ENCODE measurements at places on chromosomes 12 and 14. TPM values are rescaled to one million over a fixed set of nuclear protein-coding genes. Genes with fewer than 3 reads are reported as not detected.
A peak's percentile ranks its signal among the peaks of the same experiment; 100 is the strongest.

Gene KLRG1
- 3.1 TPM for total RNA-seq

GRCh38 chr12:117525766-117526165 is 164.3 kb upstream of the NOS1 start:
- DNase-seq: no peak

DNA sequence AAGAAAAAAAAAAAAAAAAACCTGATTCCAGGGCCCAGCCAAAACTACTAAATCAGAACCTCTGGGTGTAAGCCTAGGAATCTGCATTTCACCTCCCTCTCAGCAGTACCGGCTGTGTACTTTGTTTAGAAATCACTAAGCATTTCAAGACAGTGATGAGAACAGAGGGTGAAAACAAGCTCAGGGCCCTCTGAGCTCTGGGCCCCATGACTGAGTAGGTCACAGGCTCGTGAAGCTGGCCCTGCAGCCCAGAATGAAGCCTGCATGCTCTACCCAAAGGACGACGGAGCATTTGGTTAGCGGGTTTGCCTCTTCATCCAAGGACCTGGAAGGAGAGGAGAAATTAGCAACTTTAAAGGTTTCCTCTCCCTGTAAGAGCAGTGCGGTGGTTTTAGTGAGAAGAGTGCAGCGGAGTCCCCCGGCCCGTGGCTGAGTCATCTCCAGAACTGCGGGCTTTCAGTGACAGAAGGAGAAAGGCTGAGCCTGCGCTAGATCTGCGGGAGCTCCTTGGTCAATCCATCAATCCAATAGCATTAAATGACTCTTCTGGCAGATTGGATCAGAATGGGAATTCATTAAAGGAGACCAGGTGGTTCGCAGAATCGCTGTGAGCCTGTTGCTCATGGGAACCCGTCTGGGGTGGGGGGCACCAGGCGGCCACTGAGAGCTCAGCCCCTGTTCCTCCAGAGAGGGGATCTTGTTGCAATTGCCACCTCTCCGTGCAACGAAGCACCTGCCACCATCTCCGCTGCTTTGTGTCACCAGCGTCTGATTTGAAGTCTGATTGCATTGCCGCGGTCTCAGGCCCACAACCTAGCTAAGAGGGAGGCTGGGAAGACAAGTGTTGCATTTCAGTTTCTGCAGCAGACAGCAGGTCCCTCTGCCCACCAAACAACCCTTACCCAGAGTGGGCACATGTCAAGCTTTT is 7.3 kb downstream of the IL31 start:
- DNase-seq: no peak

DNA sequence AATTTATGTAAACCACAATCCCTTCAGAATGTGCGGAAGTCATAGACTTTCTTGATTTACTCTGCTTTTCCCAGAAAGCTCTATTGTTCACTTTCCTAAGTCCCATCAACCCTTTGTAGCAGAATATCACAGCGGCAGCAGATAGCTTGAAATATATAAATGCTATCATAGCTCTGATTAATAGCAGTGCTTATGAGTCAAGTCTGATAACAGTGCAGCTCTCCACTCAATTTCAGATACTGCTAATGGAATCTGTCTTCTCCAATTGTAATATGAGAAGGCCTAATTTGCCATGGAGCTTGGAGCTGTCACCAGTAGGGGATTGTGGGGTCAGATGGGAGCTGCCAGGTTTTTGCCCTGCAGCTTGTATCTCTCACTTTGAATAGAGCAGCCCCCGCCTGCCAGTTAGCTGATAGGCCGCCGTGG is 10.9 kb downstream of the TMEM260 start:
- DNase-seq: no peak

- peak; percentile 67 for DNase-seq
Observed at GRCh38 chr12:109759595-109759994, 46.0 kb downstream of the FAM222A start.

GRCh38 chr12:67271976-67272375 is 2.8 kb downstream of the CAND1 start:
- DNase-seq: no peak
